ENCODE measurements at places on chromosomes 3 and 15.
A peak's percentile ranks its signal among the peaks of the same experiment; 100 is the strongest.

GRCh38 chr3:150248116-150248887 is 159.8 kb upstream of the TSC22D2 start:
- DNase-seq: peak; percentile 82

GRCh38 chr3:179730506-179730905 is 77.7 kb downstream of the USP13 start:
- no peak for DNase-seq

- no peak for DNase-seq
Measured at GRCh38 chr3:15355086-15355485, 22.7 kb upstream of the SH3BP5 start.

DNA sequence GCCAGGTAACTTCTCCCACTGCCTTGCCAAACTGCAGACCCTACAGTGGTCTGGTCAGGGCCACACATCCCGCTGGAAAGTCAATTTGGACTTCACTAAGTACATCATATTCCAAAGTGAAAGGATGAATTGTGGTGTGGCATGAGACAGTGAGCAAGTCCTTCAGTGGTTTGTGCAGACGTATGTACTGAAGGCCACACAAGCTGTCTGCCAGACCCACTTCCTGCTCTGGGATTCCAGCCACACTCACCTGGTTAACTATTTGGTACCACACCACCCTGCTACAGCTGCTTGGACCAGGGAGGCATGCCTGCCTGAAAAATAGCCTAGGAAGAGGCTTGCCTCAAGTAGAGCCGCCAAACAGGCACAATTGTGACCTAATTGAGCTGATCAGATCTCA is 94.1 kb upstream of the STRIT1 start:
- DNase-seq: no peak

- DNase-seq: peak; percentile 96
Measured at GRCh38 chr3:170740726-170741591, 129.0 kb downstream of the RPL22L1 start.

DNA sequence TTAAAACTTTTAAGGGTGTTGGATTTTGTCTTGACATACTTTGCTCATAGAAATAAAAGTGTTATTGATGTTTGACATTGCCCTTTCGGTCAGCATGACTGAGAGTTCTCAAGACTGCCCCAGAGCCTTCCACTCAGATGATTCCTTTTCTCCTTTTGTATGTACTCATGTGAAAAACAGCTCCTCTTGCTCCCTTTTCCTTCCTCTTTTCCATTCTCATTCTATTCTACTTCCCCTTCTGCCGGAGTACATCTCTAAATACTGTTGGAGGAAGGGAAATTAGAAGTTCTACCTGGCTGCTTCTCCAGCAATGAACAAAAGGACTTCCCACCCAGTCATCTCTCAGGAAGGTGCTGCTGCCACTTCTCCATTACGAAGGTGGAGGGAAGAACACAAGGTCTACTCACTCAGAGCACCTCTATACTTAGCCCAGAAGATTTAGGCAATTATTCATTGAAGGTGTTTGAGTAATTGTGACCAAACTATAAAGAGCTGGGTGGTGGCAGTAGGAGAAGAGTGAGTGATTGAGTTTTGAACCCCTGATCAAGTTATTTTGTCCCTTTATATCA is 163.8 kb upstream of the MBNL1 start:
- no peak for DNase-seq

- DNase-seq: no peak
Measured at GRCh38 chr3:169334991-169335390, 328.5 kb downstream of the MECOM start.

GRCh38 chr3:139944256-139944910 is 9.4 kb downstream of the CLSTN2 start:
- no peak for DNase-seq

- no peak for DNase-seq
Measured at GRCh38 chr3:11390411-11391131, 118.4 kb downstream of the ATG7 start.

DNA sequence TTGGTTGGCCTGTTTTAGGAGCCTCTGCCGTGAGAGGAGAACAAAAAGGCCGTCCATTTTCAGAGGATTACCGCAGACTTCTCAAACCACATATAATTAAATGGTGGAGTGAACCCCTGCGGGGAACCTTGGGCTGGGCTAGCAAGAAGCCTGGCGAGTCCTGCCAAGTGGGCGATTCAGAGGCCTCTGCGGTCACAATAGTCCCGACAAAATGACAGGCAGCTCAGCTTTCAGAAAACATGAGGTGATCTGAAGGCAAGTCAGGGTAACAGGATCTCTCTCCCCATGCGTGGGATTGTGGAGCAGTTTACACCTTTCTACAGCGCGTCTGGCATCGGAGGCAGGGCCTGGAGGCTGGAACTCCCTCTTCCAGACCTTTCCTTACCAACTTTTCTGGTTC is 134.8 kb downstream of the ASB7 start:
- DNase-seq: no peak

DNA sequence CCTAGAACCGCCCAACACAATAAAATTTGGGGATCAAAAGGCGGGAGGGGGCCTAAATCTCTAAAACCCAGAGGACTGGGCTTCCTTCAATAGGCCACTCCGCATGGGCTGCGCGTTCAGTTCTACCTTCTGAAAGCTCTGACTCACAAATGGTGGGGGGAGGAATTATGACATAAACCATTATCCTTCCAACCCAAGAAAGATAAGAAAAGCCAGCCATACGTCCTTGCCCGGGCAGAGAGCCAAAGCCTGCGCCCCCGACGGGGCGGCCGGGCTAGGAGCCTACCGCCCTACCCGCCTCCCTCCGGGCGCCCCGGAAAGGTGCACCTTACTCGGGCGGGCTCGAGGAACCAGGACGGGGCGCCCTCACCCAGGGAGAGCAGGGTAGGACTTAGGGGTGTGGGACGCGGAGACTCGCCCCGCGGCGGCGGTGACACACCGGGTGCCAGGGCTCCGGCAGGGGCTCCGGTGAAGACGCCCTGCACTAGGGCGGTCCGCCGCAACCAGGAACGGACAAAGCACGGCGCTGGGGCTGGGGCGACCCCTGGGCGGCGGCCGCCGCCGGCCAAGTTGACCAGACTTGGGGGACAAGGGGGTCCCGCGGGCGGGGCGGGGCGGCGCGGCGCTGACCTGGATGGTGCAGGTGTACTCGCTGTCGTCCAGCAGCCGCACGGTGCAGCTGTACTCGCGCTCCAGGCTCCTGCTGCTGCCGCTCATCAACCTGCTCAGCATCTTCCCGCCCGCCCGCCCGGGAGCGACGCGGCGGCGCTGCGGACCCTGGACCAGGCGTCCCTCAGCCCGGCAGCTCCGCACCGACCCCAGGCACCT is 534 bp downstream of the FRMD5 start:
- no peak for DNase-seq
